ENCODE measurements at places on chromosomes 4 and X.
A peak's percentile ranks its signal among the peaks of the same experiment; 100 is the strongest.

DNA sequence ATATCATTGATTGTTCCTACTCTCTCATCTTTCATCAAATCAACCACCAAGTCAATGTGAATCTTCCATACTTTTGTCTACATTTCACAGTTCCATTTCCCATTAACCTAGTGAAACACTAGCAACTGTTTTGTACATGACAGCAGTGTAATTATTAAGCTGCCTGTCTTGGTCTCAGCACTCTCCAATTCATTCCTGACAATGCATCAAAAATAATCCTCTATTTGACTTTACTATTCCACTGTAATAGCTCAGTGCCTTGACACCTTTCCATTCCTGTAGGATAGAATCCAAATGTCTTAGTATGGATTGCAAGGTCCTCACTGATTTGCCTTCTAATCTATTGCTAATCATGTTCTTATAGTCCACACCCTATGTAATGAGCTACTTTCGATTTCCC is 2405.8 kb downstream of the PCDH7 start:
- no peak for DNase-seq

GRCh38 chrX:119734897-119735339 is 23.5 kb upstream of the SOWAHD start:
- no peak for DNase-seq

DNA sequence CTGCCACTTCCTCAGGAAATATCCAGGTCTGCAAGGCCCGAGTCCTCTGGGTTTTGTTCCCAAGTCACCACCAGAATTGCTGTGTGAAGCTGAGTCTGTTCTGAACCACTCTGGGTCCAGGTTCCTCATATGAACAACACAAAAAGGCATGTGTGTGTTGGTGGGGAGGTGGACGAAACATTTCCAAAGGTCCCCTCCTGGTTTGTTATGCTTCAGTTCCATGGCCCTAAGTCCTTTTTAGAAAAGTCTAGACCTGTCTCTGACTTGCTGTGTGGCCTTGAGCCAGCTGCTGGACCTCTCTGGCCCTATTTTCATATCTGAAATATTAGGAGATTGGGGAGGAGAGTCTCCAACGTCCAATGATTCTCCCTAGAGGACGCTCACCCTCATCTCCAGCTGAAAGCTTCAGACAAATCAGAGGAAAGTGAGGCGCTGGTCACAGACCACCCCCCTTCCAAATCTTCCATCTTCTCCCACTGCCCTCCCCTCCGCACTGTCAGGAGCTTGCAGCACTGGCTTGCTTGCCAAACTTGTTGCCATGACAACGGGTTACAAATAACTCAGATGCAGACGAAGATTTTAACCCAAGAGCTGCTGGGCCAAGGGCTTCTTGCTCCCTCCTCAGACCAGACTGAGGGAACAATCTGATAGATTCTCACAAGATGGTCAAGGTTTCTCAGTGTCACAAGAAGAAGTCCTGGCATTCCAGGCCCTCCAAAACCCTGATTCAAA is 64.5 kb downstream of the SMC1A start:
- DNase-seq: no peak

GRCh38 chrX:82589410-82589809 is 918.7 kb upstream of the POU3F4 start:
- DNase-seq: no peak

GRCh38 chr4:6480534-6481088 is 8.2 kb upstream of the PPP2R2C start:
- DNase-seq: no peak

GRCh38 chrX:115378471-115378870 is 89.0 kb downstream of the LUZP4 start:
- DNase-seq: no peak

- DNase-seq: no peak
These were observed 81.1 kb downstream of the FAM47B start for GRCh38 chrX:35023683-35024082.

DNA sequence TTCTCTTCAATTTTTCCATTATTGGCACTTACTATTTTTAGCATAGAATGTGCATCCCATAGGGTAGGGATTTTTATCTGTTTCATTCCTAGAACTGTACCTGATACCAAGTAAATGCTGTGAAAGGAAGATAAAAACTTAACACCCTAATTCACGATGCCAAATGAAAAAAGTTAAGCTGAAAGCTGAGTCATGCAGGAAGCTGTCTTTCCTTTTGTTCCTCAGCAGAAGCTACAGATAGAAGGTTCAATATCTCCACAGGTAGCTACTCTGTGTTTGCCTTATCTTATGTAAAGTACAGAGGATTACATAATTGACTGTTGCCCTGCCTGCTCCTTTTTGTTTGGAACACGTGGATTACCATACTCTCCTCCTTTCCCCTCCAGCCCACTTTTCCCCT is 77.0 kb downstream of the LRP2BP start:
- no peak for DNase-seq

DNA sequence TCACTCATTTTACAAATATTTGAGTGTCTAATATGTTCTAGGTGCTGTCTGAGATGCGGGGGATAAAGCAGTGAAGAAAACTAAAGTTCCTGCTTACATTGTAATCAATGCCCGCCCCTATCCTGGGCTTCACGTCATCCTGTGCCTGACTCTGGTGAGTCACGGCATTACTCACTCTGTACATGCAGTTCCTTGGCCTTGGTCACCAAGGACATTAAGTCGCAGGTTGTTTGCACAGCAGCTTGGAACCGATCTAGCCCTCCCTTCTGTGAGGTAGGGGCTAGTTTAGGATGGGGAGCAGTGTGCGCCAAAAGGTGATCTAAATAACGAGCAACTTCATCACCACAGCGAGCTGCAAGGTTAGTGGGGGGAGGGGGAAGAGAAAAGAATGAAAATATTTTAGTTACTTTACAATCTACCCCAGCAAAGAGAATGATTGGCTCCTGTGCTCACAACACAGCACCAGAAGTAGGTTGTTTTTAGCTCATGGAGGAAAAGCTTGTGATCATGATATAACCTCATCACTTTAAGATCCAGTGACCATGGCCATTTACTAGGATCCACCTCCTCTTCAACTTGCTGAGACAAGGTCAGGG is 48.0 kb upstream of the HDAC8 start:
- DNase-seq: no peak

GRCh38 chr4:7799736-7800135 is 139.9 kb downstream of the AFAP1 start:
- no peak for DNase-seq

GRCh38 chrX:150616179-150616862 is 47.9 kb downstream of the MTM1 start:
- no peak for DNase-seq

GRCh38 chr4:137957806-137958205 is 284.3 kb downstream of the SLC7A11 start:
- no peak for DNase-seq

- DNase-seq: no peak
These were observed 698.7 kb downstream of the CCSER1 start for GRCh38 chr4:90825849-90826248.

DNA sequence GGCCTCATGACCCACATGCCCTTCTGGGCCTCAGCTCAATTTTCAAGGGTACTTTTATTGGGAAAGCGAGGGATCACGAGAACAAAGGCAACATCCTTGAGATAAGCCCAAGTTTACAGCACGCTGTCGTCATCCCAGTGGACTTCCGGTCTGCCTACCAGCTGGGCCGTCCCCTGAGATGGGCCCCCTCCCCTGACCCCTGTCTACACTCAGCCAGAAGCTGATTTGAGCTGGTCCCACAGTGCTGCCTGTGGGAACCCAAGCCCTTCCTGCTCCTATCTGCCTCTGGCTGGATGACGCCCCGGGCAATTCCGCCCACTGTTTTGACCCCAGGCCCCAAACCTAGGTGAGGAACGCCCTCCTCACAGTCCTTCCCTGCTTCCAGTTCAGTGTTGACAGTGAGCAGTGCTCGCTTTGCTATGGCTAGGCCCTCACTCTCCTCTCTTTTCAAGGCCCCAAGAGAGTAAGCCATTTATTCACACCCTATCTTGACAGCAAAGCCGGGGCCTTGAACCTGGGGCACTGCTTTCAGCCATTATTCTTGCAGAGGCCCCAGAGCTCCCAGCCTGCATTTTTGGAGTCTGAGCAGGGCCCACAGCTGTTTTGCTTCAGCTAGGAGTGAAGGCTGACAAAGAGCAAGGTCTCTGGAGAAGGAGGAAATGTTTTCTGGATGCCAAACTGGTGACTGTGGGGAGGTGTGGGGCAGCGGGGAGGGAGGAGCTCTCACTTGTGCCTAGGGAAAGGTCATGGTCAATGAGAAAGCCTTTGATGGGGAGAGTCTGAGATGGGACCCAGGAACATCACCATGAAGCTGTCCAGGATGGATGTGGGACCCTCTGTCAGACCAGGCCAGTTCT is 164.6 kb upstream of the BCOR start:
- no peak for DNase-seq

DNA sequence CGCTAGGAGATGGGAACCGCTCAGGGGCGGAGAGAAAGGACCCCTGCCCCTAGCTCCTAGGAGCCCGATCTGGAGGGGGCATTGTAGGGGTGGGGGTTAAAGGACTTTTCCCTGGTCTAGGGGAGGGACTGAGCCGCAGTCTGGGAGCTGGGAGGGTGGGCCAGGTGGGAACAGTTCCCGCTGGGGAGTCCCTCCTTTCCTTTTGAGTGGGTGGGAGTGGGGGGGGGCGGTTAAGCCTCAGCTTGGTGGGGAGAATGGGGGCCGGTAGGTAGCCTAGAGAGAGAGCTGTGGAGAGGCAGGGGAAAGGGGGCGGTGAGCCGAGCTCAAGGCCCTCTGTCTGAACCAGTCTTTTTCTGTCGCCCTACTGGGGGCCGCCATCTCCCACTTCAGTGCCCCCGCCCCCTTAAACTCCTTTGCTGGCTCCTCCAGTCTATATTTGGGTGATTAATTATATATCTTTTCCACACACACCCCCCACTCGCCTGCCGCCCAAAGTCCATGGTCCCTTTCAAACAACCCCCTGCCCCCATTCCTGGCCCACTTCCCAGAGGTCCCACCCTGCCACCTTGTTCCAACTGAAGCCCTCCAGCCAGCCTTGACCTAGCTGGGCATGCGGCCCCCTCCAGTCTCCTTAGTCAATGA is 822 bp downstream of the ZNF275 start:
- no peak for DNase-seq

GRCh38 chr4:126328914-126329313 is 1014.2 kb downstream of the FAT4 start:
- no peak for DNase-seq

DNA sequence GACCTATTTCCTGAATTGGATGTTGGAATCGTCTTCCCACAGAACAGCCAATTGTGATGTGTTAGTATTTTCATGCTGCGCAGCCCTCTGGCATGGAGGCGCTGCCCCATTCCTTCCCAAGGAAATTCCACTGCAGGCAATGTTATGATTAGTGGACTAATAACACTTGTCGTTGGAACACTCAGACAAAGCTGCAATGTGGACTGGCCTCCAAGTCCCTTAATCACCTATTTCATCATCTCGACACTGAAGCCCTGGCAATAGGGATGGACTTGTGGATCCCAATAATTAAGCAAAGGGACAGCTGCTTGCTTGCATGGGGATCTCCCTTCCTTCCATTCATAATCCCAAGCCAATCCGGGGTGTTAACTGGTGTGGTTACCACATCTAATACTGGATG is 78.8 kb upstream of the PLAC1 start:
- DNase-seq: no peak

DNA sequence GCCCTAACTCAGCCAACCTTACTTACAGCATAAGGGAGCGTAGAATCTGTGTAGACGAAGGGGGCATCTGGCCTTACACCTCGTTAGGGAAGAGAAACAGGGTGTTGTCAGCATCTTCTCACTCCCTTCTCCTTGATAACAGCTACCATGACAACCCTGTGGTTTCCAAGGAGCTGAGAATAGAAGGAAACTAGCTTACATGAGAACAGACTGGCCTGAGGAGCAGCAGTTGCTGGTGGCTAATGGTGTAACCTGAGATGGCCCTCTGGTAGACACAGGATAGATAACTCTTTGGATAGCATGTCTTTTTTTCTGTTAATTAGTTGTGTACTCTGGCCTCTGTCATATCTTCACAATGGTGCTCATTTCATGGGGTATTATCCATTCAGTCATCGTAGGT is 14.6 kb downstream of the PLP1 start:
- DNase-seq: no peak

DNA sequence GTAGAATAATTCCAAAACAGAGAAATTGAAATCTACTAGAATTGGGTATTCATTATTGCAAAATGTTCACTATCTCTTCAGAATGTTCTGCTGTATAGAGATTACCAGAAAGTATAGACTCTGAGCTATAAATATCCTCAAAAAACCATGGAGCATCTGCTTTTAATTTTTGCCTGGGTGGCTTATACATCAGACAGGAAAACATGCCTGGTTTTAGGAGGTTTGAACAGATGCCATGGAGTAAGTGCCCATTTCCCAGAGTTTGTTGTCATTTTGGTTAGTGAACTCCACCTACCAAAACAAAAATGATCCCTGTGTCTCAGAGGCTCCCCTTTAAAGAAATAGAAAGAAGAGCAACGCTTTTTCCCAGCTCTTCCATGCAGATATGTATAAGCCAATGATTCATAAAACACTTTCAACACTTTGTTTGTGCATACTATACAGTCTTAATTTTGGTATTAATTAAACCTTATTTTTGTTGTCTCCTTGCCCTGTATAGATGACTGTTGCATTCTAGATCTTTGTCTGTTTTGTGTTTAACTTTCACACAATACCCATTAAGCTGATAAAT is 68.7 kb downstream of the MEPE start:
- DNase-seq: peak; percentile 86

GRCh38 chr4:188171551-188171950 is 32.3 kb downstream of the TRIML1 start:
- DNase-seq: no peak
